ENCODE measurements at places on chromosomes 3 and 15.

DNA sequence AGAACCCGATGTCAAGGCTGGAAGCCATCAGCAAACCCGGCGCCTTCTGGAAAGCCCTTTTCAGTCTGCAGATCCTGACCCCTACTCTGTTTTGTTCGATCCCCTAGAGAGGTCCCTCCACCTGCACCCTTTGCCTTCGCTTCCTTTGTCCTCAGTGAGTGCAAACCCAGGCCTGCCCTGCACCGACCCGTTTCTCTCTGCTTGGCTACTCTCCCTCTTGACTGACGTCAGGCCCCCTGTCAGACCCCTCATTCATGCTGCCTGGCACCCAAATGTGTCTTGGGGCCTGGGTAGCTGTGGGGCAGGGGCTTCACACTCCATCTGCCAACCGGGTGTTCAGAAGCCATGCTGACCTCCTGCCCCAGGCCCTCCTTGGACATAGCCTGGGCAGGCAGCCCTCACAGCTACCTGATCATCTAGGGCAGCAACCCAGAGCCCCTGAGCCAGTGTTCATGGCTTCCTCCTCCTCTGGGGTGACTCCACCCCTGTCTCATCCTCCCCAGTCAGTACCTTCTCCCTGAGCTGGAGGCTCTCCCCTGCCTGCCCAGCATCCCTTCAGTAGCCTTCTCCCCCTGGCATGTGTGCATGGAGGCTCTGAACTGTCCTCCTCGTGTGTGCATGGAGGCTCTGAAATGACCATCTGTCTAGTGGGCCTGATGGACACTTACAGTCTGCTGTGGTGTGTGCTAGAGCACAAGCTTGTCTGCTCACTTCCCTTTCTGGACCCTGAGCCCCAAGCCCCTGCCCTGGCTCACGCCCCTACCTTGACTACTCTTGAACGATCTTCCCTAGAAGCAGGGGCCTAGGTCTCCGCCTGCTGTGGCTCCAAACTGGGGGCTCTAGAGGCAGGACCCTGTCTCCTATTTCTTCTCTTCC lies 69.4 kb downstream of the EXOG start:
- DNase-seq: peak; percentile 61

DNA sequence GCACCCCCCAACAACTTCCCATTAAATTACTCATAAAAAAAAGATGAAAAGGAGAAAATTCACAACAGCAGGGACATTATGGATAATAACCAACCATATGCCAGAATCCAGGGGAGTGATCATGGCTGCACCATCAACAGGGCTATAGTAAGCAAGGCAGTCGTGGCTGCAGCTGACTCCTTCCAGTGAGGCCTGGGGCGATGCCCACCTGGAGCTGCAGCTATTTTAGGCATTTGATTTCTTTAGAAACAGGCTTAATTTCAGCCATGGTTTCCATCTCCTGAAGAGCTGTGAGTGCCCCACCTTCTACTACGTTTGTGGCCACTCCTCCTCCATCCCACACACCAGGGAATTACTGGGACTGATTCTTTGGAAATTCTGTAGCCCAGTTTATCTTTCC lies 84.0 kb downstream of the MINAR1 start:
- no peak for DNase-seq

GRCh38 chr15:62753518-62754221 lies 288.9 kb upstream of the TPM1 start:
- no peak for DNase-seq

DNA sequence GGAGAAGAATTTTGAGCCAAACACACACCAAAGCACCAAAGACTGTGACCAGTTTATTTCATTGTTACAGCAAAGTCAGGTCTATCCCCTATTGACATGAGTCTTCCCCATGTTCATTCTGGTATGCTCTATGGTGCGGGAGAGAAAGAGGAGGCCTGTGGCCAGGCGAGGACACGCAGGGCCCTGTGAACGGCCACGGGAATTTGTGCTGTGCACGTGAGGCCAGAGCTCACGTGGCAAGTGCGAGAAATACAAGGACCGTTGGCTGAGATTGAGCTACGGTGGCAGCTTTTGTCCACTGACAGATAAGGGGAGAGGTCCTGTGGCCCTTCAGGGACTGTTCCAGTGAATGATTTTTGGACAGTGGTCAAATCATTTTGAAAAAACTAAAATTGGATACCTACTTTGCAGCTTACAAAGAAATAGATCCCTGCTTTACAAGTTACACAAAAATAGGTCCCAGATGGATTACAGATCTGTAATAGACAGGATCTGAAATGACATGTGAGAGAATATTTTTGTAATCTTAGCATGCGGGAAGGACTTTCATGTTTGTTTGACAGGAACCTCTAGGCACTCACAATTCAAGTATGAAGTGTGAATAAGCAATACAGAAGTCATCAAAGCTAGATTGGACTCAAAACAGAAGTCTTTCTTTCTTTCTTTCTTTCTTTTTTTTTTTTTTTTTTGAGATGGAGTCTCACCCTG lies 9.2 kb downstream of the ZSCAN2 start:
- no peak for DNase-seq

- no peak for DNase-seq
Measured at GRCh38 chr3:135762188-135762856, 203.2 kb upstream of the PPP2R3A start.

- DNase-seq: no peak
Measured at GRCh38 chr15:62799919-62800318, 242.6 kb upstream of the TPM1 start.

DNA sequence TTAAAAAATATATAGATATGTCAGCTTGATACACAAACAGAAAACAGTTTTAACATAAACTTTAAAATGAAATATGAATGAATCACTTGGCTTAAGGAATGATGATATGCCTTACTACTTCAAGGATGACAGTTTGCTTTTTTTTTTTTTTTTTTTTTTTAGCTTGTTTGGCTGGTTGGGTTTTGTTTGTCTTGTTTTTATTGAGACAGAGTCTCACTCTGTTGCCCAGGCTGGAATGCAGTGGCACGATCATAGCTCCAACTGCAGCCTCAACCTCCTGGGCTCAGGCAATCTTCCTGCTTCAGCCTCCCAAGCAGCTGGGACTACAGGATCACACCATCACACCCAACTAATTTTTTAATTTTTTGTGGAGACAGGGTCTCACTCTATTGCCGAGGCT lies 14.5 kb downstream of the LRRC2 start:
- no peak for DNase-seq

- no peak for DNase-seq
Measured at GRCh38 chr15:38843051-38843501, 278.5 kb upstream of the RASGRP1 start.

DNA sequence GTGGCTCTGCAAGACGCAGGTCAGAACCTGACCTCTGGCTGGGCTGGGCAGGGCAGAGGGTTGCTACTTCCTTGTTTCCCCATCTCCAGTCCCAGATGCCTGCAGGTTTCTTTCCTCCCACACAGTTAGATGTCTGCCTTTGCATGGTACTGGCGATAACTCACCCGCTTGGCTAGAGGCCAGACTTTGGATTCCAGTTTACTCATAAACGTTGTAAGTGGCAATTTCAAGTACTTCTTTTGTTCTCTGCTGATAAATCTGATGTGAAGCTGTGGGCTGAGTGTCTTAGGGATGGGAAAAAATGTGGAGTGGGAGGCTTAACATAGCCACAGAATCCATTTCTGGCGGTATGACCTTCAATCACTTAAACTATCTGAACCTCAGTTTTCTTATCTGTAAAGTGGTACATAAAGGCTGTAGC lies 194.2 kb downstream of the EBLN2 start:
- DNase-seq: no peak

GRCh38 chr3:98540346-98540745 lies 8.6 kb downstream of the GPR15 start:
- DNase-seq: no peak

DNA sequence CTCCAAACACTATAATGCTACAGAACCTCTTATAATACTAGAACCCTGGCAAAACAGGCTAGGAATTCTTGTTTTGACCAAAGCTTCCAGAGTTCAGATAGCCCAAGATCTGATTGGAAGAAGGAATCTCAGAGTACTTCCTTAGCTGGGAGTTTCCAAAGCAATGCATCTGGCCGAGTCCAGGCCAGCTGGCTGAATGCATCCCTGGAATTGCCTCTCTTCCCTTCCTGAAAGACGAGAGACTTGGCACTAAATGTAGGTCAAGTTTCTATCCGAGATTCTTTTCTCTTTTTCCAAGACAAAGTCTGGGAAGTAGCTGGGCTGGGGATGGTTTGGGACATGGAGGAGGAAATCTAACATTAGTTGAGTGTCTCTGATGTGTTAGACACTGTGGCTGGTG lies 68.7 kb upstream of the ADPGK start:
- DNase-seq: no peak

DNA sequence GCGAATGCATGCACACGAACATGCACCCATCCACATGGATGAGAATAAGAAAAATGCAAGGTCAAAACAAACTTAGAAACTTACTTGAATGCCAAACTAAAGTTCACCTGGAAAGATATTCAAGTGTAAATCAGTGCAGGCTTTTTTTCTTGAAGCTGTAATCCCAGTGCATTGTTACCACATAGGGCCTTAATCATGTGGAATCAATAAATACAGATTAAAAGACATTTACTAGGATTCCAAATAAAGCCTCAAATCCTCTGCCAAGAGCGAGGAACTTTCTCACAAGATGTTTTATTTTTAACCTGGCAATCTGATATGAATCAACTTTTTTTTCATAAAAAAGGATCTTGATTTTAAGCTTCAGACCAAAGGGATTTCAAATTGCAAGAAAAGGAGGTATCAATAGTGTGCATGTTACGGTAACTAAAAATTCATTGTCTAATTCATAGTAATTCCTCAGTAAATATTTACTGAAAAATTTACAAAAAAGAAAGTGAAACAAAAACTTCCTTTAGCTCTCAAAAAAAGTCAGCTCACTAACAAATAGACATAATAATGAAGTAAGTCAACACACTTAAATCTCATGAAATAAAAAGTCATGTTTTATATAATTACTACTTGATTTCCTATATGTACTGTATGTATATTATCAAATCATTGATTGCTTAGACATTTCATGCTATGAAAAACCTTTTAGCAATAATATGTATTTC lies 978.6 kb downstream of the PLOD2 start:
- DNase-seq: no peak

All from coronary artery (tissue), 2 donors.